T-cell (primary cell): ENCODE measurements at places on chromosomes 5 and 9.

DNA sequence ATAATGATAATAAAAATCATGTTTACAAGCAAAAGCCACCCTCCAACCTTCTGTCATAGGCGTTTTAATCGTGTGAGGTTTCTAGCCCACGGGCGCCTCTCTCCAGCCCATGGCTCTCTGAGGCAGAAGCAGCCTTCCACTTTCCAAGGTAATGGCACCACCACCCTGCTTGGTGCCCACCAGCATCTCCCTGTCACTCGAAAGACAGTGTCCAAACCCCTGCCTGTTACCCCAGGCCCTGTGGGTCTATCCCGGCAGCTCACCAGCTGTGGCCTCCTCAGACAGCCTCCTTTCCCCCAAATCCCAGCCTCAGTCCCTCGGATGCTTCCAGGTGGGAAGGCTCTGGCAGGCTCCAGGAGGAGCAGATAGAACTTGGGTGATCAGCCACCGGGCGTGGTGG, 123.8 kb upstream of the LPCAT1 start:
- no peak for DNase-seq

DNA sequence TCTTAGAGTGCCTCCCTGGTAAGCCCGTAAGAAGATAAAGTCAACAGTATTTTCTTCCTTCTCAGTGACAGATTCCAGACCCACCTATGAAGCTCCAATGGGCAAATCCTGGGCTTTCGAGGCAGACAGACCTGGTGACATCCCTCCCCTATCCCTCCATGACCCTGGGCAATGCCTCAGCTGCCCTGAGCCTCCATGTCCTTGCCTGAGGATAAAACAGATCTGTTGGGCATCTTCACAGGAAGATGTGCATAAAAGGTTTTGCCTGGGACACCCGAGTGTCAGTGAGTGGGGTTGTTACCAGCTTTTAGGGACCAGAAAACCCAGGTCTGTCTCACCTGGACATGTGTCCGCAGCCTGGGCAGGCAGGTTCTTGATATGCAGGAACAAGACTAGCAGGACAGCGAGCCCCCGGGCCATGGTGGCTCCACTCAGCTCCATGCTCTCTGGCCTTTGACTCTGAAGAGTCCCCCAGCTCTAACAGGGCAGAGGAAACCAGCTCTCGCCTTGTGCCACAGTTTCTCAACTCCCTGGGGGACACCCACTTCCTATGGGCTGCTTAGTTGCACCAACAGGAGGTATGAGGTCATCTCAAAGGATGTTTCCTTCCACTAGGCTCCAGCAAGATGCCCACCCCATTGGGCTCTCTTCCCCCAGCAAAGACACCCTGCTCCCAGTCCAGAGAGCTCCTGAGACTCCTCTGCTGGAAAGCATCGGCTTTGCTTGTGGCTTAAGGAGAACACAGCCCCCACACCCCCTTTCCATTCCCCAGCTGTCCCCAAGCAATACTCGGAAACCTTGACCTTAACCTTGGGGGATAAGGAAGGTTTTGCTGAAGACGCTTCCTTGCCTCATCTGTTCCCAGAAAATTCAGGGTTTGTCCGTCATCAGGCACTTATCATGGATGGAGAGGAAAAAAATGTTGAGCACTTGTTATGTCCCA, at the start of gene FCN1:
FCN1 (minus strand) TSS at position 482 of the 943 bp plus-strand sequence; CDS start at position 441, 41 bp downstream.
- DNase-seq = no peak

- no peak for DNase-seq
These were observed 54.1 kb downstream of the RORB start for GRCh38 chr9:74551266-74551665.

- DNase-seq = no peak
These were observed 109.5 kb downstream of the C9orf50 start for GRCh38 chr9:129511285-129511900.

DNA sequence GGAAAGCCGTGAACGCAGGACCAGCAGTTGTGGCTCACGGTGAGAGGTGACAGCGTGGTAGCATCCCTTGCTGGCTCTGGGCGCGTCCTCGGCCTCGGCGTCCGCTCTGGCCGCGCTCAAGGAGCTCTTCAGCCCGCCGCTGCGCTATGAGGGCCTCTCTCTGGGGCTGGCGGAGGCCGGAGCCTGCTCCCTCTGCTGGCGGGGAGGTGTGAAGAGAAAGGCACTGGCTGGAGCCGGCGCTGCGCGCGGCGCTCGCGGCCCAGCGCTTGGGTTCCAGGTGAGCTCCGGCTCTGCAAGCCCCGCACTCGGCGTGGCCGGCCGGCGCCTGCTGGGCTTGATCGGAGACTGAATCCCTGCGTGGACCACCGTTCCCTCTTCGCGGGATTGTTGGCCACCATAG, 705.6 kb downstream of the SEMA5A start:
- DNase-seq = no peak

- no peak for DNase-seq
These were observed 23.2 kb upstream of the SPTAN1 start for GRCh38 chr9:128529191-128529590.

GRCh38 chr5:16975950-16976624, 40.0 kb upstream of the MYO10 start:
- DNase-seq = no peak

DNA sequence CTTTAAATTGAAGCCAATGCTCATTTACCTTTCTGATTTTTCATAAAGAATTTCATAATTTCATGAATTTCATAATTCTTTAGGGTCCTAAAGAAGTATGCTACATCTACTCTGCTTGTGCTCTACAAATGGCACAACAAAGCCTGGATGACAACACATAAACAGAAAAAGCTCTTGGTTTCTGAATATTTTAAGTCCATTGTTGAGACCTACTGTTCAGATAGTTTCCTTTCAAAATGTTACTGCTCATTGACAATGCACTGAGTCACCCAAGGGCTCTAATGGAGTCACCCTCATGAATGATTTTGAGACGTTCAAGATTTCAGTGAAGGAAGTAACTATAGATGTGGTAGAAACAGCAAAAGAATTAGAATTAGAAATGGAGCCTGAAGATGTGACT, 74.1 kb downstream of the SLCO4C1 start:
- DNase-seq = no peak

GRCh38 chr9:20832775-20833174, 148.7 kb downstream of the FOCAD start:
- DNase-seq = no peak

DNA sequence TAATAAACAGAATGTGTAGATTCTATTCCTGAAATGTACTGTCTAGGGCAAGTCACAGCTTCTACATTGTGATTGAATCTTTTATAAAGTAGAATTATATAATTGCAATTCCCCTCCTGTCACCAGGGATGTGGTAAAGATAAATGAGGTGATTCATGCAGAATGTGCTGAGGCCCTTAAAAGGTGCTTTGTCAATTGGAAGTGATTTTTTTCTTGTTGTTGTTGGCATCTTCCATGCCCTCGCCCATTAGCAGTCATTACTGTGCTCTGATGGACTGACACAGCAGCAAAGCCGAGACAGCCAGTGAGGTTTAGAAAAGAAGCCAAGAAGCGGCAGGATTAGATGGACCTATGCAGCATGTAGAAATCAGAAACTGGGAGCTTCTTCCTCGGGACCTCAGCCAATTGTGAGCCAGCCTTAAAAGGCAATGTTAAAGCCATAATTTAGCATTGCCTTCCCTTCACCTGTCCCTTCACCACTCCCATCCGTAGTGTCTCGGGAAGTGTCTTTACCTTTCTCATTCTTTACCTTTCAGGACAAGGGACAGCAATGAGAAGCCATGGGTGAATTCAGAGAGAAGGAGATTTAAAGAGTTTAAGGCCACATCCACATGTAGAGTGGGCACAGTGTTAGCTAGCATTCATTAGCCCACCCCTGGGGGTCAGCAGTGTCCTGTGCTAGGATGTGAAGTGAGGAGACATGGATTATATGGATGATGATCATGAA, 257.8 kb downstream of the PLK2 start:
- no peak for DNase-seq

DNA sequence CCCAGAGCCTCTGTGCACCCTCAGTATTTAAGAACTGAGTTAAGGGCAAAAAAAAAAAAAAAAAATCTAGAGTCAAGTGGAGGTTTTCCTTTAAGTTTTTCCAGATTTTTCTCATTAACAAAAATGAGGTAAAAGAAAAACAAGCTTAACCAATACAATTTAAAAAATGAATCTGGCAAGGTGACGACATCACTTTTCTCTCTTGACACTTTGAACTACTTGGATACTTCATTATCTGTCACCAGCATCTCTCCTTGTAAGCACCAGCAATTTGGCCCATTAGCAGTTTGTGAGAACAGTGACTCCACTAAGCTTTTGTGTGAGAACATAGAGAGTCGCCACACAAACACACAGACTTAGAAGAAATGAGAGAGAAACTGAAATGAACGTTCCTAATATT, 345.7 kb upstream of the SLC30A5 start:
- DNase-seq = no peak

DNA sequence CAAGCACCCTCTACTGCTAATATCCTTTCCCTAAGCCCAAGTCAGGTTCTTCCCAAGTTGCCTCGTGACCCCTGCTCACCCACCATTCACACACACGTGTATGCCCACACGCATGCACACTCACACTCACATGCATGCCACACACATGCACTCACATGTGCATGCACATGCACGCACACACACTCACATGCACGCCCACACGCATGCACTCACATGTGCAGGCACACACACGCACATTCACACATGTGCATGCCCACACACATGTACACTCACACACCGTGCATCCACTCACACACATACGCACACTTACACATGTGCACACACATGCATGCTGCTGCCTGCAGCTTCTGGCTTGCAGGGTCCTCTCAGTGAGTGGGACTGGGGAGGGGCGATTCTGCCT, 62.9 kb upstream of the STXBP1 start:
- no peak for DNase-seq

- no peak for DNase-seq
These were observed 464.2 kb downstream of the SPOCK1 start for GRCh38 chr5:137034764-137035479.
